ENCODE measurements at places on chromosomes 4 and X.

- H3K4me1 ChIP-seq = peaks cover 24% of the 10 kb centered on the region
- no peaks in the 10 kb centered on the region for H3K36me3 ChIP-seq
- H3K27me3 ChIP-seq = peaks cover 11% of the 10 kb centered on the region
Observed at GRCh38 chr4:36242629-36243354, 1.5 kb downstream of the ARAP2 start.

- H3K27ac ChIP-seq = no peak overlapping the region
- H3K4me3 ChIP-seq = no peak overlapping the region
- no peaks in the 10 kb centered on the region for H3K4me1 ChIP-seq
- no peak for DNase-seq
- peaks cover 2% of the 10 kb centered on the region for H3K27me3 ChIP-seq
Observed at GRCh38 chr4:121875652-121876051, 5.4 kb upstream of the BBS7 start.

DNA sequence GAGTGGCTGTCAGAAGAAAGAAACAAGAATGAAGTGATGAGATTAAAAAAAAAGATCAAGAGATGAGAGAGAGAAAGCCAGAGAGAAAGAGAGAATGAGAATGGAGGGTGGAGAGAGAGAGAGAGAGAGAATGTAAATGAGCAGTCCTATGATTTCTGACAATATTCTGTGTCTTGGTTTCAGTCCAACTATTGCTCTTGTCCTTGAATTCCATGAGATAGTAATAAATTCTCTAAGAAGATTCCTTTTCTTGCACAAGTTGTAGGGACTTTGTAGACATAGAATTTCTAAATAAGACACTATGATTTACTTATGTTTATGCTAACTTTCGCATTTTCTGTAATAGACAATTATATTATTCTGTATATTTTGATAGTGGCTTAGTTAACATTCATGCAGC lies 149.6 kb upstream of the CTSO start:
- no peaks in the 10 kb centered on the region for H3K36me3 ChIP-seq
- no peak overlapping the region for H3K4me3 ChIP-seq
- H3K4me1 ChIP-seq = no peaks in the 10 kb centered on the region
- no peaks in the 10 kb centered on the region for H3K27me3 ChIP-seq
- H3K27ac ChIP-seq = no peak overlapping the region
- no peak for DNase-seq

DNA sequence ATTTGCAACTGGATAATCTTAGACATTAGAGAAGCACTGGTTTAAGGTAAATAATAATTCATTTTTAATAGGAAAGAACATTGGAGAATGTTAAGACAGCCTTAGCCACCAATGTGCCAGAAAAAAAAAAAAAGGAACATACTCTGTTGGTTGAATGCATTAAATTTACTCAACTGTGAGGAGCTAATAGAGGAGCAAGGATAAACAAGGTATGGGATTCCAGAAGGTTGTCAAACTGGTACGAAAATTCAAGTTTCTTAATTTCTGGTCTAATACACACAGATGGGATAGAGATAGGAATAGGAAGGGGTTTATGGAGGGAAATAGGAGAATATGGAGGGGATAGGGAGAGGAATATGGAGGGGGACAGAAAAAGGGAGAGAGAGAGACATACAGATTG lies 1096.6 kb downstream of the ARAP2 start:
- H3K36me3 ChIP-seq = peaks cover 1% of the 10 kb centered on the region
- no peaks in the 10 kb centered on the region for H3K27me3 ChIP-seq
- H3K4me3 ChIP-seq = no peak overlapping the region
- DNase-seq = no peak

GRCh38 chr4:57405359-57405758 lies 295.2 kb upstream of the IGFBP7 start:
- H3K4me1 ChIP-seq = peaks cover 4% of the 10 kb centered on the region
- H3K27ac ChIP-seq = no peak overlapping the region
- no peaks in the 10 kb centered on the region for H3K27me3 ChIP-seq
- DNase-seq = no peak
- no peaks in the 10 kb centered on the region for H3K36me3 ChIP-seq

DNA sequence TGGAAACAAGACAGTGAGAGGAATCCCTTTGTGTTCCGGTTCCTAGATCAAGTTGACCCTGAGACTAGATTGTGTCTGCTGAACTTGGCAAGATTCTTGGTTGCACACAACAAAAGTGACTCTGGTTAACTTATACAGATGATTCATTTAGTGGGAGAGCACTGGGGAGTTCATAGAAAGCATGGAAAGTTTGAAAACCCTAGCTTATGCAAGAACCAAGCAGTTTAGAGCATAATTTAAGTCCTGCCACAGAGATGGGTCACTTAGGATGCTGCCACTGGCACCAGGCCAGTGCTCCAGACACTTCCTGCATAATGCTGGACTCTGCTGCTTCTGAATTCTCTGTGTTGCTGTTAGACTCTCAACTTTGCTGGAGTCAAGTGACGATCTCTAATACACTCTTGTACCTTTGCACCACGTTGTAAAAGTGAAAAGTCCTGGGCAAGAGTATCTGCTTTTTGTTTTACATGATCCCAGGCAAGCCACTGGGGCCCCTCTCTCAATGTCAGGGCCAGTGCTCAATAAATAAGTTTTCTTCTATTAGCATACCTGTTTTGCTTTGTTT lies 12.7 kb upstream of the DCUN1D4 start:
- no peaks in the 10 kb centered on the region for H3K4me1 ChIP-seq
- no peak overlapping the region for H3K27ac ChIP-seq
- no peak overlapping the region for H3K4me3 ChIP-seq
- H3K36me3 ChIP-seq = no peaks in the 10 kb centered on the region
- no peak for DNase-seq
